CD4-positive, alpha-beta memory T cell (primary cell): ENCODE measurements at places on chromosomes 13 and 19.

- no peak for DNase-seq
These were observed 324.9 kb upstream of the GPC6 start for GRCh38 chr13:92901739-92902138.

GRCh38 chr19:29842471-29843179 is 30.8 kb downstream of the CCNE1 start:
- no peak for DNase-seq

- DNase-seq: no peak
These were observed 526 bp downstream of the NFIX start for GRCh38 chr19:12995596-12996405.

DNA sequence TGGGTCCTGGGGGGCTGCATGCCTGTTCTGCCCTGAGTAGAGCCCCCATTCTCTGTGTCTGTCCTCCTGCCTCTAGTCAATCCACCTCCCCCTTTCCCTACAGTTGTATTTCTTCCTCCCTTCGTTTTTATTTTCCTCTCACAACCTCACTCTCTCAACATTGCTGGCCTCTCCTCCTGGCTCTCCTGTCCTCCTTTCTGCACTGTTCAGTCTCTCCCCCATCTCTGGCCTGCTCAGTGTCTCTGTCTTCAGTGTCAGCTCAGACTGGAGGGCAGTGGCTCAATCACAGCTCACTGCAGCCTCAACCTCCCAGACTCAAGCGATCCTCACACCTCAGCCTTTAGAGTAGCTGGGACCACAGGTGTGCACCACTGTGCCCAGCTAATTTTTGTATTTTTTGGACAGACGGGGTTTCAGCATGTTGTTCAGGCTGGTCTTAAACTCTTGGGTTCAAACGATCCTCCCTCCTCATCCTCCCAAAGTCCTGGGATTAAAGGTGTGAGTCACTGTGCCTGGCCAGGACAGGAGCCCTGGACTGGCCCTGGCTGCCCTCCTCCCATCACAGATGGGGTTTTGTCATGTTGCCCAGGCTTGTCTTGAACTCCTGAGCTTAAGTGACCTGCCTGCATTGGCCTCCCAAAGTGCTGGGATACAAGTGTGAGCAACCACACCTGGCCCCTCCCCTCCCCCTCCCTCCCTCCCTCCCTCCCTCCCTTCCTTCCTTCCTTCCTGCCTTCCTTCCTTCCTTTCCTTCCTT is 32.0 kb upstream of the IGFL1 start:
- no peak for DNase-seq

DNA sequence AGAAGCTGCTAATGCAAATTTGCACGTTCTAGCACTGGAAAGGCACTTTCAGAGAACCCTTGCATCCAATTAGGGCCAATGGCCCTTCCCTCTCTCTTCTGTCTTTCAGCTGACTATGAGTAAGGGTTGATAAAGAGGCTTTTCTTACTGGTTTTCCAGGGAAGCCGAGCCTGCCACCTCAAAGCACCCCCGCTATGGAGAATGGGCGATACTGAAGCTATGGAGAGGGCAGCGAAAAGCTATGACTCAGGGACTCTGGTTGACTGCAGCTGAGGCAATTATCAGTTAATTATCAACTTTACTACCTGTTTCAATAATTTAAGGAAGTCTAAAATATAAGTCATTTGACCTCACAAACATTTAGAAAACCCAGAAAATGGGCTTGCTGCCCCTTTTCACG is 115.8 kb downstream of the TRPC4 start:
- DNase-seq: no peak

DNA sequence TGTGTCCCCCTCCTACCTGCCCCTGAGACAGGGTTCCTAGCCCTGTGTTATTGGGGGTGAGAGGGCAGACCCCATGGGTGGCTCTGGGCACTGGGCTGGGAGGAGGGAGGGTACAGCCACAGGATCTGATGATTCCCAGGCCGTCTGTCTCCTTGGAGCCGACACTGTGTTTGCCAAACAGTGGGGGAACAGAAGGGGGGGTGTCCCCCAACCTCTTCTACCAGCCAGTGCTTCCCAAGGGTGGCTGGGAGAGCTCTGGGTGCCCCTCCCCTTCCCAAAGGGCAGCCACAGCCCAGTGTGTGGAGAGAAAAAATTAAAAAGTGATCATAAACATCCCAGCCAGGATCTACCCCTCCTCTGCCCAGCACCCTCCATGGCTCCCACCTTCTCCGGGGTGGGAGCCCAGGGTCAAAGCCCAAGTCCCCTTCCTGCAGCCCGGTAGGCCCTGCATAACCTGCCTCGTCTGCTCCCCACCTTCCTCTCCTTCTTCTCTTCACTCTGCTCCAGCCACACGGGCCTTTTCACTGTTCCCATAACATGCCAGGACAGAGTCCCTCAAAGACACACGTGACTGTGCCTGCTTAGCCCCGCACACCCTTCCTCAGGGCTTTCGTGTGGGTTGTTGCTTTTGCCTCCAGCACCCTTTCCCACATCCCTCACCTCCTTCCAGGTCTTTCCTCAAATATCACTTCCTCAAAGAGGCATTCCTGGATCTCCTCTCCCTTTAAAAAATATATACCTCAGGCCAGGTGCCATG is 1.4 kb upstream of the PLIN4 start:
- no peak for DNase-seq

- DNase-seq: peak; percentile 68
These were observed 3.5 kb upstream of the CIRBP start for GRCh38 chr19:1265615-1266128.

DNA sequence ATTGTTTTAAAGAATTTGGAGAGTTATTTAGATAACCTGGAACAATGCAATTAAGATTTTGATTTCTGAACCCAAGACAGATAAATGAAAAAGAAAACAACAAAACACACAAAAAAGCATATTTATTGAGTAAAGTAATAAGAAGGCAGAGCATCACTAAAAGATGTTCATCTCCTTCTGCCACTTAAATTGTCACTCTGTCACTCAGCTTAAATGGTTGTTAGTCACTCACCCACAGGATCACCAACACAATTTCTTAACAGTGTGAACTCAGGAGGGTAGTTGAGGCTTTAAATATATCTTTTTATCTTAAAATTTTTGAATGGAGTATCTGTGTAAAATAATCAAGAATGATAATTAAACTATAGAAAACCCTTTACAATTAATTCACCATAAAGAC is 1215.5 kb upstream of the PCDH20 start:
- no peak for DNase-seq

DNA sequence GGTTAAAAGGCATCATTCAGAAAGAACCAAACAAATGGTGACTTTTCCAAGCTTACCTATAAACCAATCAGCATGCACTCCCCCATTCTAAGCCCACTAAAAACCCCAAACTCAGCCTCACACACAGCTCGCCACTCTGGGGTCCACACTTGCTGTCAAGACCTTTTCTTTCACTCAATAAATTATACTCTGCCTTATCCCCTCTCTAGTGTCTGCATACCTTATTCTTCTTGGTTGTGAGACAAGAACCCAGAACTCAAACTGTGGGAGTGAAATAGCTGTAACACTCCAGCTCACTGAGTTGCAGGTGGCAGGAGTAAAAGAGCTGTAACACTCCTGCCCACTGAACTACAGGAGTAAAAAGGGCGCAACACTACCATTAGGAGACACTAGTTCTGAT is 559.0 kb downstream of the TBC1D4 start:
- DNase-seq: no peak

DNA sequence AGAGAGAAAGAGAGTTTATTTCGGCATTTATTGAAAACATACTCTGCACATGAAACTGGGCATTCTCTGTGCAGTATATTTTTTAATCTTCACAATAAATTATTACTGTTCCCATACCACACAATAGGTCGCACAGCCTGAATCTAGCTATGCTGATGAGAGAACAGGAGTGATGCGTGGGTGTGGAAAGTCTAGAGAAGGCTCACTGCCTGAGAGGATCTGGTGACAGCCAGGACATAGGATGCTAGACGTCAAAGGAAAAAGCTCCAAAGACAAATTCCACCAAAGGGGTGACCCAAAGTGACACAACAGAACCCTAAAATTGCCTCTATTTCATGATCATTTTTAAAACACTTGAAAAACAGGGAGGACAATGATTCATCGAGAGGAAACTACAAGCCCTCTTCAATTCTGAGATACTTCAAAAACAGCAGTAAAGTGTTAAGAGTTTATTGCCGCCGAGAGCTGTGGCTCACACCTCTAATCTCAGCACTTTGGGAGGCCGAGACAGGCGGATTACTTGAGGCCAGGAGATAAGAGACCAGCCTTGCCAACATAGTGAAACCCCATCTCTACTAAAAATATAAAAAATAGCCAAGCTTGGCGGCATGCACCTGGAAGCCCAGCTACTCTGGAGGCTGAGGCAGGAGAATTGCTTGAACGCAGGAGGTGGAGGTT is 189.6 kb upstream of the NBEA start:
- DNase-seq: no peak

GRCh38 chr13:106474912-106475311 is 60.5 kb downstream of the EFNB2 start:
- no peak for DNase-seq

DNA sequence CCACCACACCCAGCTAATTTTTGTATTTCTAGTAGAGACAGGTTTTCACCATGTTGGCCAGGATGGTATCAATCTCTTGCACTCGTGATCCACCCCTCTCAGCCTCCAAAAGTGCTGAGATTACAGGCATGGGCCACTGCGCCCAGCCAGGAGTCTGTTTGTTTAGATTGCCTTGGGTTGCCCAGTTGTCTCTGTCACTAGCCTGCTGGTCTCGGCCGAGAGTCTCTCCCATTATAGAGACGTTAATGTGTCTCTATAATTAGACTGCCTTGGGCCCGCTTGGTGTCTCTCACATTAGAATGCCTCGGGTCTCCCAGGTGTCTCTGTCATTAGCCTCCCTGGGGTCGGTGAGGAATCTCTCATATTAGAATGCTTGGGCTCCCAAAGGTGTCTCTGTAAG is 1533.6 kb downstream of the UQCRFS1 start:
- DNase-seq: no peak

GRCh38 chr19:39007096-39007495 is 25.3 kb downstream of the FBXO27 start:
- DNase-seq: no peak

DNA sequence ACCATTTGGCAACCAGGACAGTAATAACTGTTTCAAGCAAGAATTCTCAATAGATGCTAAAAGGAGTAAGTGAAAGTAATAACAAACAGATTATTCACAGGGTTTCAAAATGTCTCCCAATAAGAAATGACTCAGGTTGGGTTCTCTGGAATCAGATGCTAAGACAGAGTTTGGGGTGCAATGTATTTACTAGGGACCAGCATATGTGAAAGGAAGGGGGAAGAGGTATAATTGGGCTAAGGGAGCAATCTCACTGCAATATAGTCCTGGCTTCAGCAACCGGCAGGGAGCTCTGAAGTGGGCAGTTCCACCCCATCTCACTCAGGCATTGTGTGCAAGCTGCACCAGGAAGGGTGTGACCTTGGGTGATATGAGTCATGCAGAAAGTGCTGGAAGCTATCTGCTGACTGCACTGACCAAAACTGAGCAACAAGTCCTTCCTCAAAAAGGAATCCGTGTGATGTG is 23.4 kb downstream of the ZDHHC20 start:
- DNase-seq: peak; percentile 12

DNA sequence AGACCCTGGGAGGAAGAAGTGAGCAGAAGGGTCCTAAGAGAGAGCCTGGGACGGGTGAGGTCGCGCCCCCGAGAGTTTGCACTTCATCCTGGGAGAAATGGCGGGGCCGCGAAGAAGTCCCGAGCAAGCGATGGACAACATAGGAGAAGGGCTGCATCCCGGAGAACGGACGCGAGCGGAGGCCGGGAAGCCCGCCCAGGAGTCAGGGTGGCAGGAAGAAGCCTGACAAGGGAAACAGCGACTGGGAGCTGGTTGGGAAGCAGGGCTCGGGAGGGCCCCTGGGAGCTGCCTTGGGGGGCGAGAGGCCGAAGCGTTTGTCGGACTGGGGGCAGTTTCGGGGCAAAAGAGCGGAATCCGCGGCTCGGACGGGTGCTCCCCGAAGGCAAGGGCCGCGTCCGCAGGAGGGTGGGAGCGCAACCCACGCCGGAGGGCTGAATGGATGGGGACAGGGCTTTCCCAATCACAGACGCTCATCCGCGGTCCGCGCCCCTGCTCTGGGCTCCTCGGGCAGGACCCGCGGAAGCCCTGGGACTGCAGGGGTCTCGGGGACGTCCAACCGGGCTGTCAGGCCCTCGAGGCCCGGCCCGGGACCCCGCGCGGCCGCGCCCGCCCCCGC is 469 bp downstream of the ABHD17A start:
- DNase-seq: no peak

- no peak for DNase-seq
These were observed 21.4 kb downstream of the MAP2K2 start for GRCh38 chr19:4102339-4103079.

DNA sequence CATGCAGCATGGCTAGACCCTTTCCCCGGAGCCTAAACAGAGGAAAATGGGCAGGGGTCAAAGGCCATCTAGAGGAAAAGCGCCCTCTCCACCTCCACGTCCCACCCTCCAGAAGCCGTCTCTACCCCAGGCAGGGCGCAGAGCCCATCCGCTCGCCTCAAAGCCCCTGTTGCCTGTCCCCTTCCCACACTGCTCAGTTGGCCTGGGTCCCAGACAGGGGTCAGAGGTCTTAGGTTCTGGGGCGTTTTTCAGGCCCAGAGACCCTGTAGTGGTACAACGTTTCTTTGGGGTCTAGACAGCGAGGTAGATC is 285 bp downstream of the TMEM143 start:
- no peak for DNase-seq

DNA sequence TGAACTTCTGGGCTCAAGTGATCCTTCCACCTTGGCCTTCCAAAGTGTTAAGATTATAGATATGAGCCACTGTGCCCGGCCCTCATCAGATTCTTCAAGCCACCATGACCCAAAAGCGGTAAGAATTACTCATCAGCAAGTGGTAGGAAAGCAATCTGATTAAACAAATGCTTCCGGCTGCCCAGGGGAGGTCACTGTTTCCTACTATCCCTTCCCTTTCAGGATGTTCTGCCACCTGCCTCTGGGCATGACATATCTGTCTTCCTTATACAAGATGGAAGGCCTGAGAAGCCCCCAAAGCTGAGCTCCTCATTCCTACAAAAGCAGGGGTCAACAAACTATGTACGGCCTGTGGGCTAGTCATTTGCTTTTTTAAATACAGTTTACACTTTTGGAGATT is 7.0 kb downstream of the ABHD8 start:
- DNase-seq: no peak

- DNase-seq: no peak
These were observed 27.9 kb upstream of the EEF1AKMT1 start for GRCh38 chr13:20801707-20802106.

DNA sequence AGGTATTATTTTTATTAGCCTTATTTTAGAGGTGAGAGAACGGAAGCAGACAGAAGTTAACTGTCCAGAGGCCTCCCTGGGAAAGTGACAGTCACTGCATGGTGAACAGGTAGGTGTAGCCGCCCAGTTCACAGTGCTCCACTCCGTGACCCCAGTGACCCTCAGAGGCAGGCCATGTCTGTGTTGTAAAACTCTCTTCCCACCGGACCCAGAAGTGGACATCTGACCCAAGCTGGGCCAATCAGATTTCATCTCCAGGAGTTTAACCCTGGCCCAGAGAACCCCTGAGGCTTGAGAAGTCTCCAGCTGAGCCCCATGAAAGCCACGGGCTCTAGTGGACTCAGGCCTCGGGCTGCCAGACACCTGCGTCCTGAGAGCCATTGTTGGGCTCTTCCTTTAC is 83.6 kb upstream of the FARP1 start:
- DNase-seq: no peak

GRCh38 chr13:113969973-113970611 is 3.8 kb downstream of the C13orf46 start:
- DNase-seq: no peak
